ENCODE measurements at places on chromosomes 11 and 22.
A peak's percentile ranks its signal among the peaks of the same experiment; 100 is the strongest.

GRCh38 chr22:33088418-33088817, 30.2 kb upstream of the SYN3 start:
- DNase-seq, result no peak

GRCh38 chr22:26172389-26172990, 3.2 kb downstream of the SEZ6L start:
- DNase-seq, result peak; percentile 43

GRCh38 chr22:28408709-28409108, 270.9 kb downstream of the TTC28 start:
- DNase-seq, result no peak

DNA sequence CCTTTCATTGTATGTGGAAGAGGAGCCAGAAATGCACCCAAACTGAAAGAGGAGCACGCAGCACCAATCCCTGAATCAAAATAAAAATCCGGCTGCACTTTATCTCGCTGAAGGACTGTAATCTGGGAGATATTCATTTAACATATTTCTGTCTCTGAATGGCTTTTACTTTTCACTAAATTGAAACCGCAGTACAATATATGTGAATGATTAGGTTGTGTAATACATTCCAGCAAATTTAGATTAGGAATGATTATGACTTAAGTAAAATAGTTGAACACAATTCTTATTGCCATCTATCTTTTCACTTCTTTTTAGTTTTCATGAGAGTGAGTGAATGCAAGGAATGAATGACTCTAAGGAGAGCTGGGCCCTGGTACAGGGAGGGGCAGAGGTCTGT, 232.1 kb downstream of the ST3GAL4 start:
- DNase-seq, result no peak

Measured in activated CD8-positive, alpha-beta T cell treated with anti-CD3 and anti-CD28 coated beads, Interleukin-2, amount 10 ng/mL, durations not matched to agents 7 days and 5 days (primary cell).